ENCODE measurements at places on chromosomes 3 and 15.

- DNase-seq: no peak
Measured at GRCh38 chr3:21920421-21920861, 169.4 kb upstream of the ZNF385D start.

DNA sequence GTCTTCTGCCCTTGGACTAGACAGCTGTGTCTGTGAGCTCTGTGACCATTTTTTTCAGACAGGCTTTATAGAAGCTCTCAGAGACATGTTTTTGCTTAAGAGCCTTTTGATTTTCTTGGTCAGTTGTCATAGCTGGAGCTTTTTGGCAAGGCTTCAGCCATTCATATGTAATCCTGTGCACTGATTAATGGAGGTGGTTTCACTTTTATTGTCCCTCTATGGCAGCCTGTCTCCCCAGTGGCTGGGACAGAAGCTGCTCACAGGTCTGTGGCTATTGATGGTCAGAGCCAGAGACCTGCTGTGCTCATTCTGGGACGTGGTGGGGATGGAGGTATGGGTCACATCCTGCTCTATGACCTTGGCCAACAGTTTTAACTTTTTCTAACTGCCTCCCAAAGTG is 226.6 kb upstream of the LRRFIP2 start:
- no peak for DNase-seq

DNA sequence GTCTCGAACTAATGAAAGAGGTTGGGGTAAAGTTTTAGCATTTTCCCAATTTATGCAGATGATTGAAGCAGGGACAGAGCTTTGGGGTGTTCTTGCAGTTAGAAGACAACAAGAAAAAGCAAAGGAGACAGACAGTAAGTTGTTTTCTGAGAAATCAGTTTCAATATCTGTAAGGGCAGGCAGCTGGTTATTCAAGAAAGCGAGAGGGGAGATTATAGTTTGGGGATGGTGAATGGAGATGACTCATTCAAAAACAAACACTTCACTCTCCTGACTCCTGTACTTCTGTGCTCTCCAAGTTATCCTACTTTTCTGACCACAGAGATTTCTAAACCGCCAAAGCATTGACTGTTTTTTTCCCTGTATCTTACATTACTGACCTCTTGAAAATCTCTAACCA is 352.0 kb downstream of the GAP43 start:
- DNase-seq: no peak

DNA sequence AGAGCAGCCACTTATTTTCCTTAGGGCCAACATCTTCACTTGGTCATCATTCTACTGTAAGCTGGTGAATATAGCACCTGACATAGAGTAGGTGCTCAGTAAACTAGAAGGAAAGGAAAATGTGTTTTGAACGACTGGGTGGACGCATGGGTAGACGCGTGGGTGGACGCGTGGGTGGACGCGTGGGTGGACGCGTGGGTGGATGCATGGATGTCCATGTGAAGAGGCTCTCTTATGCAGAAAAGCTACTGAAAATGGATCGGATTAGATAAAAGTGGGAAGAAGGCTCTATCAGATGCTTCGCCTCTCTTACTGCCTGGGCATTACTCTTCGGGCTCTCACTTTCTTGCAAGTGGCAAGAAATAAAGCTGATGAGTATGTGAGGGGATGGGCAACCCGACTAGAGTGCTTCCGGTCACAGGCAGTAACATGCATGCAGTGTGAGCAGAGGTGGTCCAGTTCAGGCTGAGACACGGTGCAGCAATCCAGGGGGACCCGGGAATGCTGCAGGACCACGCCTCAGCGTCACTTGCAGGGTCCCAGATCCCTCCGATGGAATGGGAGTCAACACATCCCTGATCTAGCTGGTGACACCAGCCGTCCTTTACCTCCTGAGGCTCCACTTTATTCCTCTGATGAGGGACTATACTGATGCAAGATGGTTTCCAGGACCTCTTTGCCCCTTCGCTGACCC is 138.0 kb upstream of the MEF2A start:
- no peak for DNase-seq

DNA sequence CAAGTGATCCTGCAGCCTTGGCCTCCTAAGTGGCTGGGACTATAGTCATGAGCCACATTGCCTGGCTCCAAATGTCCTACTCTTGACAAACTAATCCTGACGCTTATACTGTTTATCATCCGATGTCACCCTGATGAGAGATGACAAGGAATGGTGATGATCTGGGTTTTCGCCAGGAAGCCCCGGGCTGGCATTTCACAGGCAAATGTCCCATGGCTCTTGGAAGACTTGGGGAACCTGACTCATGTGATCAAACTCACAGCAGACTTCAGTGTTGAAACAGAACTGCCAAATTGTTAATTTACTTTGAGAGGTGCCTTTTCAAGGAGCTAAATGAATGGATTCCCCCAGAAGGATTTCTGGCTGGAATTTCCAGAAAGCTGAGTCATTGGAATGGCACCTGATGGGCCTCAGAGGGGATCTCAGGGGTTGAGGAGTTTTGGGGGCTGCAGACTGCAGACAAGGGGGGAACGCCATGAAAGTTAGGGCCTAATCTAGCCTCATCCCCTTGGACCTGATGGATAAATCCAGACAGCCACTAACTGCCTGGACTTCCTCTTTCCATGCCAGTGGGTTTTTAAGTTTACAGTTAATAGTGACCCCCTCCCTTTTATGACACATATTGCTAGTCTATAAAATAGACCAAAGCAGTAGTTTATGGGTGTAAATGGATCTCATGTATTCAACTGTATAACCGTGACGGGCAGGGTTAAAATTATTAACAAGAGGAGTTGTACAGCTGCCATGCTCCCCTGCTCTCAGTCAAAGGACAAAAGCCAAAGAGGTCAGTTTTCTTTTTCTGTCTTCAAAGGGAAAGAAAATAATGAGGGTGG is 146.6 kb downstream of the CHSY1 start:
- DNase-seq: no peak
